ENCODE measurements at places on chromosomes 6 and 20.

- no peak for DNase-seq
These were observed 137.7 kb upstream of the SLC22A16 start for GRCh38 chr6:110614106-110614505.

DNA sequence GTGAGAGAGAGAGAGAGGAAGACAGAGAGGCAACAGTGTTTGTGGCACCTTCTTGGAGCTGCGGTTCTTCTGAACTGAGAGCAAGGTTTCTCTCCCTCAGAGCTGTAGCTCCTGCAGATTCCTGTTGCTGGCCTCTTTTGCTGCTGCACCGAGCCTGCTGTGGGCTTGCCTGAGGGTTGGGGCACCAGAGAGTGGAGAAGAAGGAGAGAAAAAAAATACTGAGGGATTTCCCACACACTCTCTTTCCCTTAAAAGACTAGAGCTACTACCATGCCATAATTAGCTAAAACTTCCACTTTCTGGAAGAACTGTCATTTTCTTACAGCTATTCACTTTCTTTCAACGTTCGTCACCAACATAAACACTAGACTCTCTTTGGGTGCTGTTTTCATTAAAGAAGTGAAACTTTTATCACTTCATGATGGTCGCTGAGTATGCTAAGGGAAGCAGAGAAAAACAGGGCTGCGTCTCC is 18.2 kb upstream of the ECI2 start:
- peak; percentile 46 for DNase-seq

DNA sequence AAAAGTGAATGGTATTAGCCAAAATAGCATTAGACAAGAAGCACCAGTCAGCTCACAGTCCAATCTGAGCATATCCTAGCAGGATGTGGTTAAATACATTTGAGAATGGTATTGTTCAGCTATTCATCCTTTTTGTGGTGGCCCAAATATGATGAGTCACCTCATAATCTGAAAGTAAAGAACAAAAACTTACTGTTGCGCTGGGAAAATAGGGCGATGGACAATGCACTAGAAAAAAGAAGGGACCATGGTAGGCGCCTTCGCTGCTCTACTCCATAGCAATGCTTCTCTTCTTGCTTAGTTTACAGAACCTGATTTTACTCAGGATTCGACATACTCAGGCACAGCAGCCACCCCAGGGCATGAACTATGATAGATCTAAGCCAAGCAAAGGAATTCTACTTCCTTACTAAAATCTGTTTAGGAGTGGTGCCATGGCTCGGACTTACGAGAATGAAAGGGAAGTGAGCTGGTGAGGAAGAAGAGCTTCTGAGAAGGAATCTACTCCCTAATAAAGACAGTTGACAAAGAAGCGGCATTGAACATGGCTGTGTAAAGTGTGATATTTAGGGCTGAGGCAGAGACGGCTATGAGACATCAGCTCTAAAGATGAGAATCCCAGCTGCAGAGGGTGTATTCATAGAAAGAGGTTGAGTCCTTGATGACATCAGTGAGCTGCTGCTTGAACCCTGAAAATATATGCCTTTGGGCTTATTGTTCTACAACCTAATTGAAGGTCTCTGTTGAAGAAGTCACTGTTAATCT is 16.6 kb upstream of the FBXO9 start:
- DNase-seq = peak; percentile 43

DNA sequence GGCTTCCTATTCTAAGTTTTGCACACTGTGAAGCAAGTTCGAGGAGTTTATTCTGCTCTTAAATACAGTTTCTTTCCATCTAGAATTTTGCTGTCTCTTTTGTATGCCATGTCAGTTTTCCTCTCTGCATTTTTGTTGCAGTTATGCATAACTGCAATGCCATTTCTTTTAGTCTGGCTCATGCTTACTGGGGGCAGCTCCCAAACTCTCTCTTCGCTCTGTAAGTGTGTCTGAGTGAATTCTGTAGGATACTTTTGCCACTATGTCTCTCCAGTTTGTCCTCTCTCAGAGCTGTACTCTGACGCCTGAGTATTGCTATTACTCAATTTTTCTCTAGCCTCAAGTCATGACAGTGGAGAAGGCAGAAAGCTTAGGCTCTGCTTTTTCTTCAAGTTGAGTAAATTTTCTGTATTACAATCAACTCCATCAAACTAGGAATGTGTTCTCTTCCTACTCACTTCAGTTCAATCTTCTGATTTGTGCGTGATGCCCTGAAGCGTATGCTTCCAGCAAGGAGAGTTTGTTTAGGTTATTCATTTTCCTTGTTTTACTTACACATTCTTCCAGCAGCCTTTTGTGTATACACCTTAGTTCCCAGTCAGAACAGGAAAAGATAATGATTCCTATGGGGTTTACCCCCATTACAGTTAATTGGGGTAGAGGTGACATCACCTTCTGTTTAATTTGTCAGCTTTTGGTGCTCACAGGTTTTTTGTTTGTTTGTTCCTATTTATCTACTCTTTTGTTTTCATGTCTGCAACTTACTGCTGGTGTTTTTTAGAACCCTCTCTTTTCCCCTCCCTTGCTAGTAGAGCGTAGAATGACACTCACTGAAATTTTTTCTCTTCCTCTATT is 430.9 kb downstream of the BCKDHB start:
- DNase-seq = no peak

- DNase-seq = no peak
These were observed 5.8 kb upstream of the SSTR4 start for GRCh38 chr20:23029324-23029723.

DNA sequence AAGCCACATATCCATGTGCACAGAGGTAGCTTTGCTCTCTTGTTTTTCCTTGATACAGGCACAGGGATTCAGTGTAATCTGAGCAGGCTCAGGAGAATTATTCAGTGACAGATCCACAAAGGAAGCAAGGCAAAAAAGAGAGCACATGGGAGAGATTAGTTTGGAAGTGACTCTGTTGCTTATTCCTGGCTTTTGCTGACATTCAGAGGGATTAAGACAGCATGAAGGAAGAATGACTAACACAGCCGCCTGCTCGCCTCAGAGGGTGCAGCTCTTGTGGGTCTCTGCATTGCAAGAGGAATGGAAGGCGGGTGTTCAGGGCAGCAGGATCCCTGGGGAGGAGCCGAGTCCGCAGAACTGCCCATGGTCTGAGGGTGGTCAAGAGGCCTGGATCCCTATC is 203.4 kb upstream of the KCNQ5 start:
- no peak for DNase-seq

DNA sequence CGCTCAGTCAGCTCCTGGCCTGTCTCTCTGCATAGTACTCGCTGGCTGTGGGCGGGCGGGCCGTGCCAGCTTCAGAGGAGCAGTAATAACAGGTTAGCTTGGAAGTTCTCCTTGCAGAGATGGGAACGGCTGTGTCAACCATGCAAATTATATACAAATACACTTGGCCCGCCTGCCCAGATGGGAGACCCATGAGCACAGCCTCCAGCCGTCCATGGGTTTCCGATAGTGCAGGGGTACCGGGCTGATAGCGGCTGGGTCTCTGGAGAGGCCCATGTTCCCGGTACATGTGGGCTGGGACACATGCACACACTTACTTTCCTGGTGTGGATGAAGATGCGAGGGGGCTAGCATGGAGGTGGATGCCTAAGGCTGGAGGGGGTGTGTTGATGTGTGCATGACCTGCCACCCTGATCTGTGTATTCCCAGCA is 12.8 kb upstream of the ZNF831 start:
- no peak for DNase-seq

GRCh38 chr6:151292974-151293687 is 53.4 kb downstream of the AKAP12 start:
- no peak for DNase-seq

DNA sequence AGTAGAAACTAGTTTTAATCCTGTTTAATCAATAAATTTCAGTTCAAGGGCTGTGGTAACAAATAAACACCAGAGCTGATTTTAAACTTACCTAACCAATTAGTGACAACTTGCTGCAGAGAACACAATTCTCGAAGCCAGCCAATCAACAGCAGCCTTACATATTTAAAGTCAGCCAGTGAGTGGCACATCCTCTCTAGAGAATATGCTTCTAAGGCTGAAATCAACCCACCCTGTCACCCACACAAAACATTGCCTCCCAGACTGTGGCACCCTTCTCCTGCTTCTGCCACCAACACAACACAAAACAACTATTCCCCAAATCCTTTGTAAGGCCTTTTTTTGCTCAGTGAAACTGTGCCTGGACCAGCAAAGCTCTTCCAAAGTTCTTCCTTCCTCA is 306.0 kb downstream of the EYA4 start:
- peak; percentile 22 for DNase-seq

GRCh38 chr6:28634411-28634760 is 108.7 kb downstream of the GPX5 start:
- DNase-seq = no peak

GRCh38 chr20:62685781-62686555 is 22.7 kb upstream of the NTSR1 start:
- DNase-seq = no peak

DNA sequence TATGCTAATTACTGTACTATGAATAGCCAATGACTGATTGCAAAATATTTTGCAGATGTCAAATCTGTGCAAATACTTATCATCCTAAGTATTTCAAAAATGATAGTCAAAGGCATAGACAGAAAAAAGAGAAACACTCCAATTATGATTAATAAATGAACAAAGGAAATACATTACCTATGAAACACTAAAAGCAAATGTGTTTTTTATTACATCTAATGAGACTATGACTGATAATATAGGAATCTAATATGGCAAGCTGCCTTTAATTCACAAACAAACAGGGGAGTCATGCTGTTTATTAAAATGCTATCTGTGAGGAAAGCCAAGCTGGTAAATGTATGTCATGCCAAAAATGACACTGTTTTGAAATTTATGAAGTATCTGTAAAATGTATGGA is 713.2 kb upstream of the NRSN1 start:
- DNase-seq = no peak

DNA sequence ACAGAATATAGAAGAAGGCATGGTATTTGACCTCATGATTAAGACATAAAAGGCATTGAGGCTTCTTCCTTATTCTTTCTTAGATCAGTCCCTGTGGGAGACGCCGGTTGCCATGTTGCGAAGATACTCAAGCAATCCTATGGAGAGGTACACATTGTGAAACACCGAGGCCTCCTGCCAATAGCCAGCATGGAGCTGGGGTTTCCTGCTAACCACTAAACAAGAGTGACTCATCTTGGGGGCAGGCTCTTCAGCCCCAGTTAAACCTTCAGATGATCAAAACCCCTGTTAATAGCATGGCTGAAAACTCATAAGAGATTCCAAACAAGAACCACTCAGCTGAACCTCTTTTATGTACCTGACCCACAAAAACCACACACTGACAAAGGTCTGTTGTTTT is 478.8 kb downstream of the CD83 start:
- DNase-seq = peak; percentile 48

GRCh38 chr6:27374824-27375612 is 13.5 kb upstream of the ZNF391 start:
- no peak for DNase-seq

DNA sequence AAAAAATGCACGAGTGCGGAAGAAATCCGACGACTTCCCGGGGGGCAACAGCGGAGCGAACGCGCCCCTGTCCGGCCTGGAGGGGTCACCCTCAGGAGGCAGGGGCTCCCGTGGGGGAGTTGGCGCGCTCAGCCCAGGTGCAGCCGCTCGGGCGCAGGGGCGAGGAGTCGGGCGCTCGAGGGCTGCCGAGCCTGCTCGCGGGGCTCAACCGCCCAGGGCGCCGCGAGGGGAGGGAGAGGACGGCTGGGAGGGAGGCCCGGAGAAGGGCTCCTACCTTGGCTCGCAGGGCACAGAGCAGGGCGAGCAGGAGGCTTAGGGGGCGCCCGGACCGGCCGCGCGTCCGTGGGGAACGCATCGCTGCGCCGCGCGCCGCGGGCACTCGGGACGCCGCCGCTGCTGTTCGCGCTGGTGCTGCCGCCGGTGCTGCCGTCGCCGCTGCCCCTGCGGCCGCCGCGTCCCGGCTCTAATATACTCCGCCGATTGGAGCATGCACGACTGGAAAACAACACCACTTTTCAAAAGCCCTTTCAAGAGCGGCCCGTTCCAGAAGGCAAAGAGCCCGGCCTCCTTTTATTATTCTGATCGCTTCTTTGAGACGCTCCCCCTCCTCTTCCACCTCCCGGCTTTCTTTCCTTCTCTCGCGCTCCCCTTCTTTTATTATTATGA is 490 bp downstream of the JAG1 start:
- no peak for DNase-seq

GRCh38 chr6:161487694-161488093 is 213.8 kb upstream of the AGPAT4 start:
- DNase-seq = no peak

GRCh38 chr6:29663300-29664042 is 6.6 kb downstream of the MOG start:
- DNase-seq = no peak

DNA sequence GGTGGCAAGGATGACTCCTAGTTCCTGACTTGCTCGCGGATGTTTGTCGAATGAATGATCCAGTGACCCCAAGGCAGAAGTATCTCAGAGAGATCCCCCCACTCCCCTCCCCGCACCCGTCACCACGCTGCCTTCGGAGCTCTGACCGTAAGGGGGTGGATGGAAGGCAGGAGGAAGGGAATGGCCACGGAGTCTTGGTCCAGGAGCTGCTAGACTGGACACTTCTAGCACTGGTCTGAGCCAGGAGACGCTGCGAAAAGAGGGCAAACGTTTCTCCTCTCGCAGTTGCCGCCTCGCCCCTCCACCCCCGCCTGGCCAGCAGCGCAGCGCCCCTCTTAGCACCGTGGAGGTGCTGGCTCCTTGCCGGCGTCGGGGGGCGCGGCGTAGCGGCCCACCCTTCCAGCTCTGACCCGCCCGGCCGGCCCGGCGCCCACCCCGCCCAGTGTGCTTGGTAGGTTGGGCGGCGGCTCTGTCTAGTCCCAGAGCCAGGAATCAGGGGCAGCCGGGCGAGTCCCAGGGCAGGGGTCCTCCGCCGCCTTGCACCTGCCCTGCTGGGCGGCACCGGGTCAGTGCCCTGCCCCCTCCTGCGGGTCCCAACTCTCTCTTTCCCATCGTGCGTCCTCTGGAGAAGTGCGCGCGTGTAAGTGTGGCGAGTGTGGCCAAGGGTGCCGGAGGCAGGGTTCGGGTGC is 2.4 kb upstream of the DBNDD2 start:
- DNase-seq = no peak

GRCh38 chr6:81727876-81728517 is 24.5 kb downstream of the TENT5A start:
- DNase-seq = no peak

DNA sequence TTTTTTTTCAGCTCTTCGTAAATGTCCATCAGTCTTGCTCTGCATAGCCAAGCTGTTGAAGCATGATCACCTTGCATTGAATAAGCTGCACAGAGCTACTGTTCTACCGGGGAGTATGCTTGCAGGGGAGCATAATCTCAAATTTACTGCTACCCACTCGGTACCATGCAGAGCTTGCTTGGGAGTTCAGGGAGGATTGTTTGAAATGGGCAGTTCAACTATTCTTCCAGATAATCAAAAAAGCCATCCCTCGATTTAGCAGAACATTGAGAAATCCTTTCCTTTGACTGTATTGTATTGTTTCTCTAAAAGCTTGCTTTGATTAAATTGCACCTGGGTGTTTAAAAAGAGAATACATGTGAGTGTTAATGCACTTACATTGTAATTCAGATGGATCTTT is 332.6 kb downstream of the UTRN start:
- DNase-seq = no peak
